ENCODE measurements at places on chromosomes 5 and 9.

GRCh38 chr5:102921341-102922044 is 166.4 kb downstream of the PAM start:
- no peak for DNase-seq

GRCh38 chr9:129610213-129610472 is 10.8 kb downstream of the C9orf50 start:
- DNase-seq: no peak

GRCh38 chr5:9105851-9106250 is 440.0 kb downstream of the SEMA5A start:
- DNase-seq: no peak

- no peak for DNase-seq
These were observed 574 bp downstream of the SLC35A4 start for GRCh38 chr5:140565024-140565779.

DNA sequence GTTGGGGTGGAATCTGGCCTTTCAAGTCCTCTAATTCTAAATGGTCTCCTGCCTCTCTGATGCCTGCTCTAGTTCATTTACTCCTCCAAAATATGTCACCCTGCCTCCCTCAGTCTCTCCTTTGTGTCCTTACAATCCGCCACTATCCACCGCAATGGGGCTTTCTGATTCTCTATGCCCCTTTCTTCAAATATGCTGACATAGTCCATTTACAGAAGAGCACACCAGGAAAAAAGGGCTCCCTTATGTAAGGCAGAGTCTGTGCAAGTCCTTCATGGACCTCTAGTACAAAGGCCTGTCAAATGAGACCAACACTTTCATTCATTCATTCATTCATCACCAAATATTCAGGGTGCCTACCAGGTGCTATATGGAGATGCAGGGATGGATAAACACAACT is 2.0 kb upstream of the ASTN2 start:
- no peak for DNase-seq

- DNase-seq: no peak
These were observed 84.3 kb upstream of the HAND1 start for GRCh38 chr5:154562244-154562880.

DNA sequence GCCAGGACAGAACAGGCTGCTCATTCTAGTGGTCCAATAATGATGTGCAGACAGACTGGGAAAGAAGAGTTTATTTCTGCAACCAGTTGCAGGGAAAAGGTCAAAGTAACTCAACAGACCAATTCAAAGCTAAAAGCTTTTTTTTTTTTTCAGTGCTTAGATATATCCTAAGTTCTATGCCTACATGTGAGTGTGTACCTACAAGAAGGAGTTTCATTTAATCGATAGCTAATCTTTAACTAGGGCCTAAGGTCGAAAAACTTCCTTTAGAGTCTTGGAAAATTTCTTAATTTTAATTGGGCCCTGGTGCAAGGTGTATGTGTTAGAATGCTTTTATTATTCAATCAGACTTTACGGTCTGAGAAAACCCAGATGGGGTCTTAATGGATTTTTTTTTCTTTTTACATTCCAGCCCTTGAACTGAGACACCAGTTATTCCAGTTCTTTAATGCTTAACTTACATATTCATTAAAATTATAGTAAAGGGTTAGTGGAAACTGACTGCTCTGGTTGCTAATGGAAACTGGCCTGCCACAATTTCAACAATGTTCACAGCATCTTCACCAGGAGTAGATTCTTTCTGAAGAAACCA is 365.3 kb downstream of the MTRR start:
- DNase-seq: no peak

GRCh38 chr9:99144966-99145365 is 40.1 kb downstream of the TGFBR1 start:
- no peak for DNase-seq

DNA sequence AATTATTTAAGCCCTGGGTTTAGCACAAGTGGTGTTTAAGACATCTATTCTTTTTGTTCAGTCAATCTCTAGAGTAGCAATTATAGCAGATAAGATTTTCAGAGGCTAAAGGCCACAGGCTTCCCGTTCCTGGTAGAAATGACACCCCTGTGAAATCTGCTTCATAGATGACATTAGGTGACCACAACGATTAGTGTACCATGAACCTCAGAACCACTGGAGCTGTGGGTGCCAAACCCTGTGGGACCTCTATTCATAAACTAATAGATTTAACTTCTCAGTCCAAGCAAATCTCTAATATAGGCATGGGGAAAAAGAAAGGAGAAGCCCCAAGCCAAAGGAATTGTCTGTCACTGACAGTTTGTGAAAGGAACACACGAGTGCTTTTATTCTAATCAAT is 207.4 kb downstream of the ARRDC3 start:
- DNase-seq: peak; percentile 26

DNA sequence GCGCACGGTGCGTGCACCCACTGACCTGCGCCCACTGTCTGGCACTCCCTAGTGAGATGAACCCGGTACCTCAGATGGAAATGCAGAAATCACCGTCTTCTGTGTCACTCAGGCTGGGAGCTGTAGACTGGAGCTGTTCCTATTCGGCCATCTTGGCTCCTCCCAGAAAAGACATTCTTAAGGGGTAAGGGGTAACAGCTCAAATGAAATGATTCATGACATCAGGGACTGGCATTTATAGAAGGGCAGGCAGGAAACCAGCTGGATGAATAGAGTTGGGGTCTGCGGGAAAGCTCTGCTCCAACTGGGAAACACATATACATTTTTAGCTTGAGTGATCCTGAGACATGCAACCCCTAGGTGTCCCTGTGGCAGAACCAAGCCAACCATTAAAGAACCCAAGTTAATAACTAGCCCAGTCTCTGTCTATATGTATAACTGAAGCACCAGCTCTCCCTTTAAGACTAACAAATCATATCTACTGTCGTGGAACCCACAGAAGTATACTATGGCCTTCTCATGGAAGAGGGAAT is 119.3 kb downstream of the LMNB1 start:
- DNase-seq: no peak

- DNase-seq: peak; percentile 36
These were observed 112.9 kb downstream of the SH3TC2 start for GRCh38 chr5:148949841-148950470.

DNA sequence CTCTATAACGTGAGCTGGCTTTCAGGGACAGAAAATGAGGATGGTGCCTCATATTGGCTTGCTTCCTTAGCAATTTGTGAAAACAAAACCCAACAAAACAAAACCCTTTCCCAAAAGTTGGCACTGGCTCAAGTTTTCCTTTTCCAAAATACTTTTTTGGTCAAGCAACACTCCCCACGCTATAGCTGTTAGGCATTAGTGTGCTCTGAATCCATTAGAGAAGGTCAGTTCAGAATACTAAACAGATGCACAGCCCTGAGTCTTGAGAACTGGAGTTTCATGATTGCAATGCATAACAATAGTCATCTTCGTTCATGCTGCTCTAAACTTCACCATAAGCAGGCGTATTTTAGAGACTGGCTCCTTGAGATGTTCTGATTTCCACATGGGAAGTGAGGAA is 172.0 kb upstream of the KLF9 start:
- no peak for DNase-seq

DNA sequence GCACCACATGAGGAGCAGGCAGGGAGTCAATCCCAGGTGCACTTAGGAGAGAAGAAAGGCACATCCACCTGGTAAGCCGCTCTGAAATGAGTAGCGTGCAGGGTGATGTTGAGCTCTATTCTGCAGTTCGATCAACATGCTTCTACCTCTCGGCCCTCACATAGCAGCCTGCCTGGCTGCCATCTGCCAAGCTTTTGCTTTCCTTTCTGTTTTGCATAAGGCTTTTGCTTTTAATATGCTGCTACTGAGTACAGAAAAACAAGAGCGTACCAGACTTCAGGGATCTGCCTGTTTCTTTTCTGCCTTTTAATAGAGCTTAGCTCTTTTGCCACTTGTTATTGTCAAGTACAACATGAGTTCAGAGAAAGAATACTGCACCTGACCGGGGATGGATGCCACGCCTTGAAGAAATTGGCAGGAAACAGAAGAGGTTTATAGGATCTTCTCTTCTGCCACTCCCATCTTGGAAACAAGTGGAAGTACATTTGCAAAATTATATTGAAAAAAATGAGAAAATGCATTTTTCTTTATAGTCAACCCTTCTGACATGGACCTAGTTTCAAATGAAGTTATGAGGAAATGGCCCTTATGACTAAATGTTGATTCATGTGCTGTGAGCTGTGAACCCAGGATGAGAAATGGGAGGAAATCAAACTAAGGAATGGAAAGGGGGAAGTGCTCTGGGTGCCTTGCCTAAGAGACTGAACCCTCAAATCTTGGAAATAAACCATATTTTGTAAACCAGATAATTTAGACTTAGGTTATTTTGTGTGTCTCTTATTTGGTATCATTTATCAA is 4.0 kb upstream of the FCHO2 start:
- no peak for DNase-seq

DNA sequence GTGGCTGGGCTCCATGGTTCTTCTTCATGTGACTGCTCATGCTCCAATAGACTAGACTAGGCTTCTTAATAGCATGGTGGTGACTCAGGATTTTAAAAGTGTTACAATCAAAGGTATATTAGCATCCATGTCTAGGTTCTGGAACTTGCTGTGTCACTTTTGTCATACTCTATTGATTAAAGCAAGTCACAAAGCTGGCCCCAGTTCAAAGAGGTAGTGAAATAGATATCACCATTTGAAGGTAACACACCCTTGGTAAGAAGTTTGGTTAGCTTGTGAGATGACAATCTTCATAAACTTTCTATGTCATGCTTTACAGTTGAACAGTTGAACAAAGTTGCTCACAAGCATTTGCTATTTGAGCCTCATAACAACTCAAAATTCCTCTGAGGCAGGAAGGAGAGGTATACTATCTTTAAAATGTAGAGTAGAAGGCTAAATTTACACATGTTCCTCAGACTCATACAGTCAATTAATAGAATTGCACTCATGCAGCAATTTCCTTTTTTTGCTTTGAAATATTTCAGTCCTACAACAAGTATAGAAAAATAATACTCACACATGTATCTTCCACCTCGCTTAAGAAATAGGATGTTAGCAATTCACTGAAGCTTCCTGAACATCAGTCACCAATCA is 56.8 kb upstream of the TMEM252 start:
- DNase-seq: no peak

- DNase-seq: no peak
These were observed 122.8 kb upstream of the EGFLAM start for GRCh38 chr5:38135486-38136039.

DNA sequence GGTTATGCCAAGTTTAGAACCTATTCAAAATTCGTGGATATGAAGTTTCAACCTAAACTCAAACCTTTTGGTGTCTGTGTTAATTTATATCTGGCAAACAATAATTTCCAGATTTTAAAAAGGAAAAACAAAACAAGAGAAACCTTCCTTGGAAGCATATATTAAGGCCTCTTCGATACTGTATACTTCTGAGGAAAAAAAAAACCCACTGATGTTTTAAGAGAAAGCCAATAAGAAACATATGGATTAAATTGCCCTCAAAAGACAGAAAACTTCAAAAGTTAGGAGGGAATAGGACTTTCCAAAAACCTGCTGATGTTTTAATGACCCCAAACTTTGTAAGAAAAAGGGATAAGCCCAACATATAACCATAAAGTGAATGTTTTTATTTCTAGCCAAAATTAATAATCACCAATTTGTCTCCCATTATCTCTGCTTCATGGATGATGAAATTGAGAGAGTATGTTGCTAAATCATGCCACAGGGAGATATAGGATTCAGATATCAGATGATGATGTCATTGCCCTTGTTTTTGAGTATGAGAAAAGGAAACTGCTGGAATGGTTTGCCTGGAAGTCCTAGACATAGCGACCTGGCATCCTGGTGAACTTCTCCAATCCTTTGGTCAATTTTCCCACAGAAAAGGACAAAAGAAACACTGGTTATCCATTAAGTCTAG is 423.9 kb downstream of the DMRT2 start:
- no peak for DNase-seq

All from C1 segment of cervical spinal cord (tissue), 14 donors.